ENCODE measurements at places on chromosomes 4 and X.

DNA sequence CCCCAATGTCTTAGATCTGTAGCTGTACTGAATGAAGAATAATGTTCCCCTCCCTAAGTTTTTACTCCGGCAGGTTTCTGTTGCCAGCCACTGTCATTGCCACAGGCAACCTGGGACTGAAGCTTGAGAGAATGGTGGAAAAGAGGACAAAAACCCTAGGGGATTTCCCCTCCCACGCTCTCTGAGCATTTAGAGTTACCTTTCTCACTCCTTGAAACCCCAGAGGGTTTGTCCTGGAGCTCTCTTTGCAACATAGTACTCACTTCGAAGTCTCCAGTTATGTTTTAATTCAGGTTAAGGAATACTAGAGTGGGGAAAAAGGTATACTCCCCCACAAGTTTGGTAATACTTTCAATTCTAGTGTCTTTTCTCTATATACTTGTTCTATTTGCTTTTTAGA lies 31.5 kb downstream of the F8 start:
- no peak for DNase-seq

- no peak for DNase-seq
Observed at GRCh38 chr4:102638621-102639020, 122.1 kb downstream of the MANBA start.

DNA sequence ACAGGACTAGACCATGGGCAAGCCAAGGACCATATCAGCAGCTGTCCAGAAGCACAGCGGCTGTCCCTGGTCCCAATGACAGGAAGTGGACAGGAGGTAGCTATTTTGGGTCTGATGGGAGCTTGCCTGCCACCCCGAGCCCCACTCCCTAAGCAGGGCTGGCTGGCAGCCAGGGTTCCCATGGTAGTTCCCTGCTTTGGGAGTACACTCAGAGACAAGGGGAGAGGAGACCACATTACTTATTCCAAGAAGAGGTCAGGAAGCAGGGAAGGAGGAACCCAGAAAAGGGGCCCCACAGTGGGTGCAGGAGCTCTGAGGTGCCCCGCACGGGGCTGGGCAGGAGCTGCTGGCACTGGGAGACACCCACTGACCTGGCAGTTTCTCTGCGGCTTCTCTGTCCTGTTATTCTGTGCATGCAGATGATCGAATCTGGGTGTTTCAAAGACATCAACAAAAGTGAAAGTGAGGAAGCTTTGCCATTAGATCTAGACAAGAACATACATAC lies 36.3 kb downstream of the HTT-AS start:
- no peak for DNase-seq

DNA sequence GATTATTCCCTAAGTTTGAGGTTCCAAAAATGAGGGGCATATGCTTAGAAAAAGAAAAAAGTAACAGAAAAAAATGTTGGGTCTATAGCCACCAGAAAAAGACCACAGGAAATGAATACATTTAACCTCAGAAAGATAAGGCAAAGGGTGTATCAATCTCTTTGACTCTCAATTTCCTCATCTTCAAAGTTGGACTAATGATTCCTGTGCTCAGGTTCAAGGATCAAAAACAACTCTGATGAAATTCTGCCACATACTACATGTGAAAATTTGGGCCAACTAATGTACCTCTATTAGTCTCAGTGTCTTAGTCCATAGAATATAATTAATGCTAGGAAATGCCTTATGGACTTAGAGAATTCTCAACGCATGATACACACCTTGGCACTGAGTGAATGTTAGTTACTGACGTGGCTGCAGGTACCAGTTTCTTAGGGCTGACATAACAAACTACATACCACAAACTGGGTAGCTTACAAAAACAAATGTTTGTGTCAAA lies 257.7 kb downstream of the ANKRD50 start:
- DNase-seq = no peak

DNA sequence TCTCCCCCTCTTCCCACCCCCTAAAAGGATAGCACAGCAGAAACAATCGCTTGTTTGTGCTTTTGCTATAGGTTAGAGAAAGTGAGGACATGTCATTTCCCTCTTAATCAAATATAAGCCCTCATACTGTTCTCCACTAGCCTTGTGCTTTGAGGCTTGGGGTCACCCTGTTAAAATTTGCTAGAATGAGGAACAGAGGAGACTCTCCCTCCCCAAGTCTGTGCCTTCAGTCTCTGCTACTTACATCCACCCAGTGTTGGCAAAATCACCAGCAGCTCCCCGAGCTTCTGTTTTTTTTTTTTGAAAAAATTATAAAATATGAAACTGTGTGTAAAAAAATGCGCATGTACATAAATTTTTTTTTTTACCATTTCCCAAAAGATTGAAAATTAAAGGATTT lies 19.3 kb downstream of the KLF3 start:
- no peak for DNase-seq

GRCh38 chr4:159341522-159341921 lies 238.6 kb downstream of the RAPGEF2 start:
- no peak for DNase-seq

- no peak for DNase-seq
Observed at GRCh38 chrX:110401135-110401534, 42.5 kb downstream of the RTL9 start.

DNA sequence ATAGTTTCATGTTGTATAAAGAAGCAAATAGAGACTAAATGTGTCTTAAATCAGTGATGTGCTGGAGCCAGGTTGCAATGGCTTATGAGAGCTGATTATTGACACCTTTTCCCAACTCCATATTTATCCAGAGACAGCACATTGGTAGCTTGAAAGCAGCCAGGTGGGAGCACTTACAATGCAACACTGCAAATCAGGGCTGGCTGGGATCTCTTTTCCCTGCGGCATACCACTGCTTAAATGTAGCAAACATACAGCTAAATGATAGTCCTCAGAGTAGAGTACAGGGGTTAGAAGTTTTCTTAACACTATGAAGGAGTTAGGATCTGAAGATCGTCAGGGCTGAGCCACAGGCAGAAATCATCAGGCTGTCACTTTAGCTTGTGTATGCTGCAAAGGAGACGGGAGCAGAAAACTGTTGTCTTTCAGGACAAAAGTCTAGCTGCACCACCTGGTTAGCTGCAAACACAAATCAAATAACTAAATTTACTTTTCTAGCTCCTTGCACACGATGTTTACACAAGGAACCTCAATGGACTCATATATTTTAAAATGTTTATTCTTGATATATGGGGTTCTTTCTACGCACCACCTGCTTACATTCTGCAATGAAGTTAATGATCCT lies 527.3 kb downstream of the TLL1 start:
- no peak for DNase-seq

DNA sequence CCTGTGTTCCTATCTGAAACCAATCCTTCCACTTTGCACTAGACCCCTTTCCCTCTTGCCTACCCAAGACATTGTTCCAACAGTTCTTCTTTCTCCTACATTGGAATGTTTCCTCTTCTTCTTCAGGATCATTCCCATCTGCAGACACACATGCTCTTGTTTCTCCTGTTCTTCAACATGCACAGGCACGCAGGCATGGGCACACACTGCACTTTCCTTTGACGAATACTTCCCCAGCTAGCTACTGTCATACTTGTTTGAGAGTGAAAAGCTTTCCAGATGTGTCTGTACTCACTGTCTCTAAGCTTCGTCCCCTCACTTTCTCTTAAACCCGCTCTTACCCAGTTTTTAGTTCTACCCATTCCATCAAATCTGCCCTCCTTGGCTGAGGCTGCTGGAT lies 31.8 kb upstream of the ERVMER34-1 start:
- no peak for DNase-seq

DNA sequence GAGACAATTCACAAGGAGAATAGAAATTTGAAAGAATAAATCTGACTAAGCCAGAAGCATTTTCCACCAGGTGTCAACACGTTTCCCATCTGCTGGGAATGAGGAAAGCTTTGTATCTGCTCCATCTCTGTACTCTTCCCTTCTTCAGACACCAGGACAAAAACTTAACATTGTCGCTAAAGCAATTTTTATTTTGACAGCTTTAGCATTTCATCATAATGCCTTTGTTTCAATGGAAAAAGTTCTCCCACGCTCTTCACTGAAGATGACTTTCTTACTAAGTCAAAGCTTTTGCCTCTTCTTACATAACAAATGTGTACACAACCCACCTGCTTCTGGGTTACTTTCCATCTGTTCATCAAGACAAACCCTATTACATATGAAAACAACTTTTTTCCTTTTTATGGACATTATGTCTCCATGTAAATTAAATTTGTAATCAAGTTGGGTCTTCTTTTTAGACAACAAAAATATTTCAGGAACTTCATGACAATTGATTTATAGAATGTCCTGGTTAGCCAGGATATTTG lies 141.7 kb upstream of the GUCY1A1 start:
- DNase-seq = no peak

DNA sequence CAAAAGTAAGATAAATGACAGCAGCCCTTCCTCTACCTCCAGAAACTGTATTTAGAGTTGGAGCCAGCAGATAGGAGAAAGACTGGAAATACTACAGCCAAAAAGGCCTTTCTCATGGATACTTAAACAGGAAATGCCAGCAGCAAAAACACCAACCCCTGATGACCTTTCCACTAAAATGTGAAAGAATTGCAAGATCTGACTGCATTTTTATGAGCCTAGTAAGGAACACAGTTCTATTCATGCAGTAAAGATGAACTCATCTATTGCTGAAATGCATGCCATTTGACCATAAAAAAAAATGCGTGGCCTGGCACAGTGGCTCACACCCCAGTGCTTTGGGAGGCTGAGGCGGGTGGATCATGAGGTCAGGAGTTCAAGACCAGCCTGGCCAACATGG lies 19.9 kb downstream of the ABCG2 start:
- no peak for DNase-seq

GRCh38 chrX:139930916-139931645 lies 1.8 kb downstream of the ATP11C start:
- DNase-seq = peak; percentile 1

DNA sequence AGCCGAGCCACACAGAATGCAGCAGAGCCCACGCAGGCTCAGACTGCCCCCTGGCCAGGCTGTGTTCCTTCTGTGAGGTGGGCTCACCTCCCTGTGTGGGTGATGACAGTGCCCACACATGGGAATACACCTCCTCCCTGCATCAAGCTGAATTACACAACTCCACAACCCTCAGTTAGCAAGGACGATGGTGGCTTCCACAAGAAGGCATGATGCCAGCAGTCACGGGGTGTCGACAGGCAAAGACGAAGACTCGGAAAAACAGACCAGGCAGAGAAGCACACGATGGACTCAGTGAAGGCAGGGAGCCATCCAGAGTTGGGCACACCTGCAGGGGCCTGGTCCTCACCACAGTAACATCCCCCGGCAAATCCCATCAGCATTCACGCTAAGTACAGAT lies 12.1 kb downstream of the LETM1 start:
- no peak for DNase-seq

DNA sequence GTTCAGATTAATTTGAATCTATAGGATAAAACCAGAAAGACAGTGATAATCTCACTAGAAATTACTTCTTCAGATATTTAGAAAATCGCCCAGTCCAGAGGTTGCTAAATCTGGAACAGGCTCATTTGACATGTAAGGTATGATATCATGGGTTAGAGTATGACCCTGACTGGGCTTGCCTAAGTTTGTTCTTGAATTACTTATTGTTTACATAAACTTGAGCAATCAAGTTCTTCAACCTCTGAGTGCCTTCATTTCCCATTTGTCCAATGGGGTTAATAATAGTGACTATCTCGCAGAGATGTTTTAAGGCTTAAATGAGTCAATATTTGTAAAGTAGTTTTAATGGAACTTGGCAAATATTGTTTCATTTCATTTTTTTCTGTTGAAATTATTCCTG lies 1947.6 kb upstream of the IGFBP7 start:
- no peak for DNase-seq

DNA sequence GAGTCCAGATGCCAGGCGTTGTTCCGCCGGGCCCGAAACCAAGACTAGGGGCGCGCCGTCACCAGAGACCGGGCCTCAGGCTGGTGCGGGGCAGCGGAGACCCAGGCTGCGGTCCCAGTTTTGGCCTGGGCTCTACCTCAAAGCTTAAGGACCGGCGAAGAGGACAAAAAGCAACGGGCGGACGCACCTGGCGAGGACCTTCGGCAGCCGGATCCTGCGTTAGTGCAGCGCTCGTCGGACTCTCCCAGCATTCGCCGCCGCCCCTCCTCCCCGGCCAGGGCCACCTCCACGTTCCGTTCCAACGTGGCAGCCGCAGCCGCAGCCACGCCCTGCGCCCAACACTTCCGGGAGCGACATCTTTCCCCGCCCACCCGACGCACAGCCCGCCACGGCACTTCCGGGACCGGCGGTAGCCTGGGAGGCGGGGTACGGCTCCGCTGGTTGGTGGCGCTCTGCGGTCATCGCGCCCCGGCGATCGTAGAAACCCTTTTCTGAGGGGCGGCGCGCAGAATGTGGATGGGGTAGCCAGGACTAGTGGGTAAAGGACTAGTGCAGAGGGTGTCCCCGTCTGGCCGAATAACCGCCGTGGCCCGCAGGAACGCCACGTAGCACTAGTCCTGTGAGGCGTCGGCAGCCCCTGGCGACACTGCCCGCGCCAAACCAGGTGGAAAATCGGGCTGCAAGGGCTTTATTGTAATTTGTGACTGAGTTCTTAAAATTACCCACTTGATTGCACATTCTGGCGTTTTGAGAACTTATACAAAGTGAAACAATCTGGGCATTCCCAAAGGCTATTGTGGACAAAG lies at the start of gene SEC31A:
SEC31A (minus strand) TSS at position 253 of the 806 bp plus-strand sequence. CDS start 9,217 bp downstream, outside the sequence.
- DNase-seq = peak; percentile 90

GRCh38 chr4:95572304-95572991 lies 23.7 kb upstream of the UNC5C start:
- DNase-seq = no peak

DNA sequence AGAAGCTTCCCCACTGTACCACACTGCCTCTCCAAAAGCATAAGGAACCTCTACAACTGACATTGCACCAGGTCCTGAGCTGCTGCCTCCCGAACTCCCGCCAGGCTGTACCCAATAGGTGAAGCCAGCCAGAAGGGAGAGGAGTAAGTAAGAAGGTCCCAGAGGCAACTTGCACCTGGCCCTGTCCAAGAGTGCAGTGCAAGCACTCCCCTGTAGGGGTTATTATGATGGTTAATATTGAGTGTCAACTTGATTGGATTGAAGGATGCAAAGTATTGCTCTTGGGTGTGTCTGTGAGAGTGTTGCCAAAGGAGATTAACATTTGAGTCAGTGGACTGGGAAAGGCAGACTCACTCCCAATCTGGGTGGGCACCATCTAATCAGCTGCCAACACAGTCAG lies 879.3 kb upstream of the SLIT2 start:
- no peak for DNase-seq

- no peak for DNase-seq
Observed at GRCh38 chr4:37666625-37667071, 19.5 kb downstream of the RELL1 start.

DNA sequence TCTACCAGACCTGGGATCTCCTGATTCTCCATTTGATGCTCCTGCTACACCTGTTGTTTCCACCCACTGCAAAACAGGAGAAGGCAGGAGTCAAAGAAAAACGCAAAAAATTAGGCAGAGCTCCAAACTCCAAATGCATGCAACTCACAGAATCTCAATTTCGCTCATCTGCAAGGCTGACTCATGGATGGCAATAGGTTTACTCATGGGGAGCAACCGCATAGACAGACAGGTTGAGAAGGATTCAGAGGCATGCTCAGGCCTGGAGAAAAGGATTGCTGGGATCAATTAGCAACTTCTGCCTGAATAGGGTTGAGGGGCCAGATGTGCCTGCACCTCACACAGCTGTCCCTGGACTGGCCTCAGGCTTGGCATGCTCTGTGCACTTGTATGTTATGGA lies 231.0 kb downstream of the LDB2 start:
- no peak for DNase-seq

- DNase-seq = no peak
Observed at GRCh38 chr4:185780472-185780871, 31.5 kb downstream of the SORBS2 start.

GRCh38 chr4:187919966-187920365 lies 75.6 kb upstream of the ZFP42 start:
- no peak for DNase-seq

GRCh38 chrX:66030505-66031317 lies 9.2 kb downstream of the VSIG4 start:
- DNase-seq = no peak

All from stimulated activated CD4-positive, alpha-beta T cell treated with anti-CD3 and anti-CD28 coated beads, Interleukin-15, amount 100 ng/mL, for 1 hour (primary cell).